ENCODE measurements at places on chromosomes 12 and 14.
A peak's percentile ranks its signal among the peaks of the same experiment; 100 is the strongest.

GRCh38 chr12:131466932-131467331 lies 244.0 kb upstream of the SFSWAP start:
- DNase-seq, result no peak

GRCh38 chr12:9872742-9873141 lies 3.6 kb upstream of the CLEC2B start:
- DNase-seq, result no peak

DNA sequence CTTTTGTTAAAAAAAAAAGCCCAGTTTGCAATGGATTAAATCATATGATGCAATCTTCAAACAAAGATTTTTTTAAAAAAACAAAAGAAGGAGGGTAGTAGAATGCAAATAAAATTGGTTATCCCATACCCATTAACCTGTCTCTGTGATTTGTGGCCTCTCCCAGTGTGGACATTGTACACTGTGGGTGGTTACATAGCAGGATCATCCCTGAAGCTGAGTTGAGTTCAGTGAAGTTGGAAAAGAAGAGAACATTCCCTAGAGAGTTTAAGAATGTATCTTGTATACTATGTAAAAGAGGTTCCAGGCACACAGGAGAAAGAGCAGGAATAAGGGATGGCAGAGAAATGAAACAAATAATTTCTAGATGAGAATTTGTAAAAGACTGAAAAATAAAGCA lies 142.4 kb upstream of the SLC16A7 start:
- DNase-seq, result no peak

DNA sequence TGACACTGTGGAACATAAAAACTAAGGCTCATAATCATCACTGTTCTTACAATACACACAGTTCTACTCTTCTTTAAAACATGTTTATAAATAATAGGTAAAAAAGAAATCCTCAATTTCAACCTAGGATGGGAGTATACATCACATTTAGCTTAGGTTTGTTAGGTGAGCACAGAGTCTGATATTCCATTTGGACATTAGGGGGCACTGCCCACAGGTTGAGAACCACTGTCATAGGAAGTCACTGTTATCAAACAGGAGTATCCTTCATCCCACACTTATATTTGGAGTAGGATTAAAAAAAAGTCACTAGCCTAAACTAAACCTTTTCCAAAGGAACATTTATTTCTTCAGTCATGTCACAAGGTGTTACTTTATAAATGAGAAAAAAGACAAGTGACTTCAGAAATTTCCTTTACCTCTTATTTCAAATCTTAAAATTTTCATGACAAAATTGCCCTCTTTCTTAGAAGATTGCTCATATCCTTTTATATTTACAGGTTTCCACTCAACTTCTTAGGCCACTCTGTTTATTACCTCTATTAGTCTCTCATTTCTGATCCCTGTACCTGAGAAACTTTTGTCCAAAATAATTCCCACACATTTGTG lies 240.6 kb downstream of the CPNE8 start:
- DNase-seq, result no peak

DNA sequence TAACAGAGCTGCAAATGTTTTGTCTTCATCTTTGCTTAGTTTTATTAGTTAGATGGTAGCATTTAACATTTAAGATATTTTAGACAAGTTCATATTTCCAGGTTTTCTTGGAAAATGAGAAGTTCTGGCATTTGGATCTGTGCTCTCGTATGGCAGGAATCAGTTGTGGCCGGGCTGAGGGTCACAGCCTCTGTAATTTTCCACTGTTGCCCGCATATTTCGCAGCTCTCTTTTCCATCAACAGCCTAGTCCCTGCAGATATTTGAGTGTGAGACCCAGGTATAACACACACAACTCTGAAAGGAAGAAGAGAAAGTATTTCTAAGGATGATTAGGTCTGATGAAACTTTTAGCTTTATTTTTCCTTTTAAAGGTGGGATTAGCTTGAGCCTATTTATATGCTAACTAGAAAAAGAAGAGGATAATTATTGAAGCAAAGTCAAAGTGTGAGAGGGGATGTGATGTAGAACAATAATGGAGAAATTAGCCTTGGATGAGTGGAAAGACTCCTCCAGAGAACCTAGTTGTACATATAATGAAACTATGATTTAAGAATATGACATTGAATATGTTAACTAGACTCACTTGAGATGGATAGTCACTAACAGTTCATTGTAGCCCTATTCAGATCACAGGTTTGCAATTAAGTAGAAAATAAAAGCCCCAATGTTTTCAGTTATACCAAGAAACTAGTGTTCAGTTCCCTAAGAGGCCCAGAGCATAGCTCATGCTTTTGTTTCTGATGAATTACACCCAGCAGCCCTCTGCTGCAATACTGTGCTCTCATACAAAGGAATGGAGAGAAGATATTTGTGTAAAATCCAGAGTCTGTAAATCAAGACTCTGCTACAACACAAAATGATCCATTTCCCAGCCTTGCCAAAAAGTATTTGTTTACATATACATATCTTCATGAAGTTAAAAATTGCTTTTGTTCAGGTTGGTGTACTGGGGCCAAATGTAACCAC lies 158.4 kb downstream of the C12orf50 start:
- DNase-seq, result no peak

GRCh38 chr12:93847517-93848474 lies 170.6 kb downstream of the CRADD start:
- DNase-seq, result peak; percentile 86

- DNase-seq, result no peak
Measured at GRCh38 chr14:58107041-58107440, 45.0 kb downstream of the ARMH4 start.

- DNase-seq, result no peak
Measured at GRCh38 chr12:5189173-5189572, 145.5 kb downstream of the KCNA5 start.

- DNase-seq, result peak; percentile 50
Measured at GRCh38 chr12:93733358-93733757, 56.2 kb downstream of the CRADD start.

DNA sequence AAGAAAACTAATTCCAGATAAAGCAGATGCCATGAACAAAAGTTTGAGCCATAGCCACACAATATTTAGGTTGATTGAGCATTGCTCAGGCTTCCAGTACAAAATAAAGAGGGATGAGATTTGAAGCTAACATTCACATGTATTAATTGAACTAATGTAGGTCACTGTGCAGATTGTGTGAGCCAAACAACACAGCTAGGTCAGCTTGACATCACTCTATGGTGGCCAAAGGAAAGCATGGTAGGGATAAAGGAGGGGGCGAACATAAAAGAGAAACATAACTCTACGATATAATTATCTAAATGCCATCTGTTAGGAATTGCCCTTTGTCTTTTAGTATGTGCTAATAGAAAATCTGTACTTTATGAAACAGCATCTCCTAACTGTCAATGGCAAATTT lies 477.7 kb upstream of the SYT1 start:
- DNase-seq, result no peak

DNA sequence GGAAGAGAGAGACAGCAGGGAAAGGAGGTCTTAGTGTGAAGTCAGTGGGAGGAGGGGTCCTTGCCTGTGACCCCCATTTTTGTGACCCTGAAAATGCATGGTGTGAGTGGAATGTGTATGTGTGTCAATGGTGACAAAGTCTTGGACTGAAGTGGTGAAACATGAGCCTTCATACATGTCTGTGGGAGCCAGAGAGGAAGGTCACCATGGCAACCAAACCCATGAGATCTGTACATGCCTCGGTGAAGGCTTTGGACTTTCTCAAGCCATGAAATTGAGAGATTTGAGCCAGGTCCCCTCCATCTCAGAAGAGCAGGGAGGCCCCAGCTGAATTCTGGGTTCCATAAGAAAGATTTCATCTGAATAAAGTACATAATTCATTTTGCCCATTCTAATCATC lies 108.7 kb downstream of the TTC8 start:
- DNase-seq, result no peak

DNA sequence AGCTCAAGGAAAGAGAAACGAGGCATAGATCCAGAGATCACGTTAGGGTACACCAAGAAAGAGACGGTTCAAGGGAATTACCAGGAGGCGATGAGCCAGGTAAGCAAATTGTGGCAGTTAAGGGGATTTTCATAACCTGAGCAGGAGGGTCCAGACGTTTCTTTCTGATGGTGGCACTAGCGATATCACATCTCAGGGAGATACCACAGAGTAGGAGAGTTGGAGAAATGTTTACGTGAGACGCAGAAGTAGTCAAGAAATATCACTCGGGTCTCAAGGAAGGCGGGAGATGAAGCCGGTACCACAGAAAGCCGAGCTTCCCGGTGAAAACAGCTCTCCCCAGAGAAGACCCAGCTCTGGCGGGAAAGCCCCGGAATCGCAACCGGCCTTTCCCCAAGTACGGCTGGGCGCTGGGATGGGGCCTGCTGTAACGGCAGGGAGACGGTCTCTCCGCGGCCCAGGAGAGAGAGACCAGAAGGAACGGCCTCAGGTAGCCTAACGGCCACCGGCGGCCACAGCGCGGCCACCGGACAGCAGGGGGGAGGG lies 485 bp downstream of the SENP1 start:
- peak; percentile 38 for DNase-seq

DNA sequence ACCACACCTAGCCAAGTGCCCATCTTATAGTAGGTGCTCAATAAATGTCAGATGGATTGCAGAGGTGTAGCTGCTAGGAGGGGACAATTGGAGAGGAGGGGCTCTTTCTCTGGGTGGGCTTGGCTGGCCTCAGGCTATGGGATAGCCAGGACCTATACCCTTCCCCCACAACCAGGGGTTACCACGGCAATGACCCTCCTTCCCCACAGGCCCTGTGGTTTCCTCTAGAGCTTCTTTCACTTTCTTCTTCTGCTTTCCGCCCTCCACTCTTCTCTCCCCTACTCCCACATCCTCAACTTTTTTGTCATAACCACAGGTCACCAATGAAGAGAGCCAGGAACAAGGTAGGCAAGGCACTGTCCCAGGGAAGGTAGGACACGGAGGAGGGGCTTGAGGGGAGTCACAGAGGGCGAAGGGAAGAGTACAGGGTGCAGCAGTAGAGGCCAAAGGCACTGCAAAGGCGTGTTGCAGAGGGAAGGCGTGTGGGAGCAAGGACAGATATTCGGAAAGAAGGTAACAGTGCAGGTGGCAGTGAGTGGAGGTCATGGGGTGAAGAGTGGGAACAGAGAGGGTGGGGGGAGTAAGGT lies 1.9 kb upstream of the ITGB7 start:
- DNase-seq, result peak; percentile 68

GRCh38 chr12:106954462-106955376 lies 988 bp upstream of the TMEM263 start:
- no peak for DNase-seq

DNA sequence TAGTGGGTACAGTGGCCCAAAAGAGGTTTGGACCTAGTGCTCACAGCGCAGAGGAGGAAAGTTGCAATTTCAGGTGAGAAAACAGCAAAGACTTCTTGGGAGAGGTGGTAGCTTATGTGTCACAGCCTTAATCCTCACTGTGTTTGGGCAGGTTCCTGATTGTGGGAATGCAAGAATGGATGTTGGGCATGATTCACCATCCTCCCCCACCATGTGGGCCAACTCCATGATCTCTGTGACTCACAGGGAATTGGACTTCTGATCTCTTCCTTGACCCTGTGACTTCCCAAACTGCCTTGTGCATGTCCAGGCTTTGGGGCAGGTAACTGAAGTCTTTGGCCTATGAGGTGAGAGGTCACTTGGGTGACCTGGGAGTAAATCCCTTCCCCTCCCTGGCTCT lies 1.8 kb upstream of the CHST11 start:
- peak; percentile 40 for DNase-seq

DNA sequence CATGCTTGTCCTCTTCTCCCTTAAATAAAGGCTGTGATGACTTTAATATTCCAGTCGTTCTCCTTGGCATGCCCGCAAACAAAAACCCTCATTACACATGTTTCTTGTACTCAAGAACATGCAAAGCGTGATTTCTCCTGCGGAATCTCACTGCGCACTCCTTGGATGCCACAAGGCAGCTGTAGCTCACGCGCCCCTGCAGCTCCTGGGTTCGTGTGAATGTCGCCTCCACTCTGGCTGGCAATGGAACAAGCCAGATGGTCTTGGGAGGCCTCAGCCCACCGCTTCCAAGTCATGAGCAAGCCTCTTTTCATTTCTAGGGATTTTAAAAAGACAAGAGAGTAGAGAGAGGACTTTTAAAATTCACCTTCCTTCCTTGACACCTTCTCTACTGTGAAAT lies 403.8 kb downstream of the PCNX1 start:
- no peak for DNase-seq

DNA sequence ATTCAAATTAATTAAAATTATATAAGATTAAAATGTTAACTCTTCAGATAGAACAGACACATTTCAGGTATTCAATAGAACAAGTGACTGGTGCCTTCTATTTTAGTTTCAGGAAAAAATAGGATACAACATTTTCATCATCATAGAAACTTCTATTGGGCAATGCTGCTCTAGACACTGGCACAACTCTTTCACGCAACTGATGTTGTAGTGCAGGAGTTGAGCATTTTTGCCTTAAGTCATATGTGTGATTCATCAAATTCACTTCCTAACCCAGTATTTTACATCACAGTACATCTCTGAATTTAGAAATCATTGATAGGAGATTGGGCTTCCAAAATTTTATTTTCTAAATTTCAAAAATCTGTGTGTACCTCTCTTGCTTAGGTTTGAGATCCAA lies 215.4 kb upstream of the DIO2 start:
- no peak for DNase-seq

DNA sequence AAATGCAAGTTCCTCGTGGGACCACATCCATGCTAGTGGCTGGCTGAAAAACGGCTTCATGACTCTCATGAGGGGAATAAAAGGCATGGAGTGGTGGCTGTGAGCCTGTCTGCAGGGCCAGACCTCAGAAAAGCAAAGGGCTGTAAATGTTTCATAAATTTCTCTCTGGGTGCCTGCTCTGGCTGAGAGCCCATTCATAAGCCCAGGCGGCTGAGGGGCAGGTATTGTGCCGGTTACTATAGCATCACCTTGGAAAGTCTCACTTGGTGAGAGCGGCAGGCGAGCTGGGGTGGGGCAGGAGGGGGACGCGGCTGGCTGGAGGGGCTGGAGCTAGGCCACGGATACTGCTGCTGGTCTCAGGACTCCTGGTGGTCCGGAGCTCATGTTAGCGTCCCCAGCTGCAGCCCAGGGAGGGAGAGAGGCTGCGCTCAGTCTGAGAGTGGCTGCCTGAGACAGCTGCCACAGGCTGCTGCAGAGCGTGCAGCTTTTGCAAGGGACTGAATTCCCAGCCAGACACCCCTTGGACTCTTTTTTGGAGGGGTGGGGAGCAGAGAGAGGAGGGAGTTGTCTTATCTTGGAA lies at the start of gene SLC17A8:
Gene SLC17A8, plus strand, starts transcription at position 431 of the 580 bp plus-strand sequence. CDS start 318 bp downstream, outside the sequence.
- DNase-seq, result no peak

- DNase-seq, result peak; percentile 89
Measured at GRCh38 chr12:25377469-25378177, 126.9 kb upstream of the KRAS start.

GRCh38 chr12:108642269-108642870 lies 8.7 kb upstream of the SELPLG start:
- DNase-seq, result no peak

GRCh38 chr14:22796087-22796707 lies 19.0 kb downstream of the SLC7A7 start:
- DNase-seq, result no peak

DNA sequence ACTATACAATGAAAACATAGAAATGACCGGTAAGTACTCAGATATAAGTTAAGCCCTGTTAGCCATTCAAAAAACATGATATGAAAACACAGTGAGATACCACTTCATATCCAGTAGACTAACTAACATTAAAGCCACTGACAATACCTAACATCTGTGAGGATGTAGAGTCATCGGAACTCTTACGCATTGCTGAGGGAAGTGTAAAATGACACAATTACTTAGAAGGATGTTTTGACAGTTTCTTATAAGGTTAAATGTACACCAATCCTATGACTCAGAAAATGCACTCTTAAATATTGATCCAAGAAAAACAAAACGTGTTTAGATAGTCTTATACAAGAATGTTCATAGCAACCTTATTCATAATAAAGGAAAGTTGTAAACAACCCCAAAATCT lies 782.9 kb downstream of the BCL11B start:
- DNase-seq, result no peak

GRCh38 chr12:105347499-105347898 lies 17.0 kb downstream of the C12orf75 start:
- no peak for DNase-seq

Data from suppressor macrophage (primary cell).